ENCODE measurements at places on chromosomes 3 and 15. TPM values are rescaled to one million over a fixed set of nuclear protein-coding genes. Genes with fewer than 3 reads are reported as not detected.

Gene SLC2A2
- not detected for total RNA-seq

GRCh38 chr3:65953301-65953812 lies 85.4 kb downstream of the MAGI1 start:
- no peak for DNase-seq
- H3K4me3 ChIP-seq: no peak overlapping the region
- no peaks in the 10 kb centered on the region for H3K27me3 ChIP-seq
- H3K36me3 ChIP-seq: no peaks in the 10 kb centered on the region
- peaks cover 55% of the 10 kb centered on the region for H3K4me1 ChIP-seq

- no peaks in the 10 kb centered on the region for H3K27me3 ChIP-seq
- no peak for DNase-seq
- H3K36me3 ChIP-seq: no peaks in the 10 kb centered on the region
- no peaks in the 10 kb centered on the region for H3K4me1 ChIP-seq
- H3K4me3 ChIP-seq: no peak overlapping the region
These were observed 238.7 kb downstream of the CHST2 start for GRCh38 chr3:143358155-143358792.

GRCh38 chr3:194554473-194555123 lies 67.8 kb upstream of the ATP13A3 start:
- DNase-seq: no peak
- H3K4me3 ChIP-seq: no peak overlapping the region
- H3K27ac ChIP-seq: peak overlapping the region; percentile 59

DNA sequence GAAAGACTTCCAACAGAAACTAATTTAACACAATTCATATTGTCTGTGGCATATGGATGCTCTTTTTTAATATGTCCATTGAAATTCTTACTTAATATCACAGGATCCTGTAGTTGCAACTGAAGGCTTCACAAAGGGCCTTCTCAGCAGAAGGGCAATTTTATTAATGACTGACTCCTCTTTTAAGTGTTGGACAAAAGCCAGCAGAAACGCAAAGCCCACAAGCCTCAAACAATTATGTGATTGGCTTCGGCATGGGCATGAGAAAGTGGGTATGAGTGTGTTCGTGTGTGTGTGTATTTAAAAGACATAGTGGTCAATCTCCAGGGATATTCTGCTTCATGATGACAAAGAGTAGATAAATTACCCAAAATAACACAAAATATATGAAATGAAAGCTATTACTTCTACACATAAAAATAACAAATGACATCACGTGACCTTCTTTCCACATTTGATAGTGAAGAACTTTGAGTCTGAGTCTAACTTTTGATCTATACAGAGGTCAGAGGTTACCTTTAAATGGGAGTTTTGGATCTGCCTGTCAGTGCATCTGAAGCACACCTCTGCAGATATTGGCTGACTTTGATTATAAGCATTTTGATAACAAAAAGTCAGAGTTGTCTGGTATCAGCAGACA lies 496.9 kb downstream of the CADM2 start:
- no peaks in the 10 kb centered on the region for H3K36me3 ChIP-seq
- H3K4me1 ChIP-seq: no peaks in the 10 kb centered on the region
- H3K4me3 ChIP-seq: no peak overlapping the region
- no peak for DNase-seq
- H3K27me3 ChIP-seq: no peaks in the 10 kb centered on the region
